Spinal cord (tissue), 10 donors: ENCODE measurements at places on chromosomes 2 and 18. TPM values are rescaled to one million over a fixed set of nuclear protein-coding genes. Genes with fewer than 3 reads are reported as not detected.

ZNF385B gene
- total RNA-seq: 5.0 TPM

DNA sequence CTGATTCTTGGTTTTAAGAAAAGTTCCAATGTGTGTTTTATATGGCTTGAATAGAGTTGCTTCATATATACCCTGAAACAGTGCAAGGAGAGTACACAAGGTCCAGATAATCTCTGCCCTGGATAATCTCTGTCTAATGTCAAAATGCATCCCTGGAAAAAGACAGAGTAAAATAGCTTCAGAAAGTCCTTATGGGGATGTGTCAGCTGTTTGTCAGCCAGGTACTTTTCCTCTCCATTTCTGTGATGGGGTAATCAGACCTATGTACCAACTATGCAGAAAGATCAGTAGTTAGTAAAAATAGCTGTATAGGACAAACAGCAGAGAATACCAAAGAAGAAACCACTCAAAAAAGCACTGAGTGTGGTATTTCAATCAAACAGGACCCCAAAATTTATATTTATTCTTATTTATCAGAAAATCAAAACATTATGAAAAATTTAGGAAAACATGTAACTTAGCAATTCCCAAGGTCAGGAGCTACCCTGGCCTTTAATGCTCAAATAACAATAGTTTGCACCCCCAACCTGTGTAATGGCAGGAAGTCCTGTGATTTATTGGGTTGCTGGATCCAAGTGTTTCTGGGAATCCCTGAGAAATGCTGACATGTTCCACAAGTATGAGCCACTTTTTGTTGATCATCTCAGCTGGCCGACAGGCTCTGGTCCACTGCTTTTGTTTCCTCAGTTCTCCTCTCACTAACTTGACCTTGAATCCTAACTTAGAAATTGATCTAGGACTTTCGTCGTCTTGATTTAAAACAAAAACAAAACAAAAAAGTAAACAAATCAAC is 69.6 kb downstream of the MDH1 start:
- peak; percentile 25 for DNase-seq

DNA sequence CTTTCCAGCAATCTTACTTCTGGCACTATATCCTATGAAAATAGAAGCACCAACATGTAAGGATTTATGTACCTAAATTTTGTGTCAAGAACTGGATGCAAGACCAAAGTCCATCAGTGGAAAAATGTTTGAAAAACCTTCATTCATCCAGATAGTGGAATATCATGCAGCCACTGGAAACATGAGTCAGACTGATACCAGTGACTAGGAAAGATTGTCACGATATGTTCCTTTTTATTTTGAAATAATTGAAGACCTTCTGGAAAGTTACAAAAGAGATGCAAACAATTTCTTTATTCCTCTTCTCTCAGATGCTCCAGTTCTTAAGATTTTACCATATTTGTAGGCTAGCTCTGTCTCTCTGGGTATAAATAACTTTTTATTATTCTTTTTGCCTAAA is 40.5 kb upstream of the IL1R2 start:
- no peak for DNase-seq

GRCh38 chr2:235926229-235926628 is 242.0 kb downstream of the GBX2 start:
- no peak for DNase-seq

AQP12B gene
- not detected for total RNA-seq
